A549 treated with RU486 at 1 μM for 4 hours (cell line): ENCODE measurements at places on chromosomes 4 and X. TPM values are rescaled to one million over a fixed set of nuclear protein-coding genes. Genes with fewer than 3 reads are reported as not detected.

Gene SHROOM4
- total RNA-seq: not detected in 5 replicates

Gene ADH1B
- not detected in 5 replicates for total RNA-seq

Gene SRPK3
- total RNA-seq: 0.02 to 0.05 TPM (median 0.02 TPM) in 3 of 5 replicates, not detected in the others

Gene SLC25A53
- 3.5 to 5.0 TPM (median 4.6 TPM) in 5 replicates for total RNA-seq

Gene BANK1
- total RNA-seq: 0.85 to 1.4 TPM (median 0.95 TPM) in 5 replicates

Gene INTS6L
- total RNA-seq: 0.07 to 0.15 TPM (median 0.11 TPM) in 4 of 5 replicates, not detected in the other

Gene NPY2R
- 0.05 to 0.09 TPM (median 0.05 TPM) in 3 of 5 replicates, not detected in the others for total RNA-seq
